ENCODE measurements at places on chromosomes 11 and 22.

GRCh38 chr22:49208004-49208402, 619.7 kb downstream of the BRD1 start:
- no peak for DNase-seq

- DNase-seq = no peak
These were observed 595 bp downstream of the SYVN1 start for GRCh38 chr11:65133724-65134123.

DNA sequence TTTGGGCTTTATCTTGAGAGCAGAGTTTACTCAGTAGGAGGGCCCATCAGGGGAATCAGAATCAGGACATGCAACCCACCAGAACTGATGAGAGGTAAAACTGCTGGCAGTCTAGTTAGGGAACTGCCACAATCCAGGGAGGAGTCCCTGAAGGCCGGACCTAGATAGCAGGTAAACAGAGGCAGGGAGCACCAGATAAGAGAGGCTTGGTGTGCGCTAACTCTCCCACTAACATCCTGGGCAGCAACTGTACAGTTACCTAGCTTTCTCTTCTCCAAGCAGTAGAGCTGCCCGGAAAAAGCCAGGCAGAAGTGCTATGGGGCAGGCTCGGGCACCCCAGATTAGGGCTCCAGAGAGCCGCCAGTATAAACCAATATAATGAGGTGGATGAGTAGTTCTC, 865 bp upstream of the AMOTL1 start:
- no peak for DNase-seq

- DNase-seq = no peak
These were observed 24.6 kb upstream of the CCDC90B start for GRCh38 chr11:83310718-83311117.

GRCh38 chr22:19822301-19823117, 32.2 kb downstream of the GNB1L start:
- DNase-seq = no peak

DNA sequence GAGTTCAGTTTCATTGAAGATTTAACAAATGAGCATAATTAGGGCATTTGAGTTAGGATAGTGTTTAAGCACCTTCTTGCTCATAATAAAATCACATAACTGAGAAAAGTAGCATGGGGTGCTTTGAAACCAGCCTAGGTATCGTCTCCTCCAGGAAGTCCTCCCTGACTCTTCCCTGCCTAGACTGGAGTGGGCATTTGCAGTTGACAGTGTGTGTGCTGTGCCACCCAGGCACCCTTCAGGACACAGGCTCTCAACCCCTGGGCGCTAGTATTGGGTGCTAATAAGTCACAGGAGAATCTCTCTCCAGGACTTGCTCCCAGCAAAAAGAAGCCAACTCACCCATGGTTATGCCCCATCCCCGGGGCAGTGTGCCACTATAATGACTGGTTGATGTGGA, 584.1 kb downstream of the INSC start:
- DNase-seq = no peak

DNA sequence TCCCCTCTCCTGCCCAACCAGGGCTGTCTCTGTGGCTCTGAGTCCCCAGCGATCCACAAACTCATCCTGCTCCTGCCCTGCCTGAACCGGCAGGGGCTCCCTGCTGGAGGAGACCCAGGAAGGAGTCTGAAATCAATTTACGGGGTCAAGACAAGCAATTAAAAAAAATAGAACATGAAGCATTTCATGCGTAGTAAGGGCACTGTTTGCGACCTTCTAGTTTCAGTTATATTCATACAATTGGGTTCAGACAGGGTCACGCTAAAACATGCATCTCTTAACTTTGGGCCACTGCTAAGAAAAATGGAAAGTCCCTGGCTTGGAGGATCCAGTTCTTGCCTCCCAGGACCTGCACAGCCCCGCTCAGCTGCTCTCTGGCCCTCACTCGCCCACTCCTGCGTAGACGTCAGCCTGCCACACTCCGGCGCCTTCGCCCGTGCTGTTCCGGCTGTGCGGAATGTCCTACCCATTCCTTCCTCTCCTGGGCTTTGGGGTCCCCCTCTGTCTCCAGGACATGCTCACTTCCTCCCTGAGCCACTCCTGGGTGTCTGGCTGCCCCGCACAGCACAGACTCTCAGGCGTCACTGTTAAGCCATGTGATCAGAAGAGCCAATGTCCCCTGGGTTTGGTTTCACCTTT, 12.8 kb downstream of the NFAM1 start:
- no peak for DNase-seq

DNA sequence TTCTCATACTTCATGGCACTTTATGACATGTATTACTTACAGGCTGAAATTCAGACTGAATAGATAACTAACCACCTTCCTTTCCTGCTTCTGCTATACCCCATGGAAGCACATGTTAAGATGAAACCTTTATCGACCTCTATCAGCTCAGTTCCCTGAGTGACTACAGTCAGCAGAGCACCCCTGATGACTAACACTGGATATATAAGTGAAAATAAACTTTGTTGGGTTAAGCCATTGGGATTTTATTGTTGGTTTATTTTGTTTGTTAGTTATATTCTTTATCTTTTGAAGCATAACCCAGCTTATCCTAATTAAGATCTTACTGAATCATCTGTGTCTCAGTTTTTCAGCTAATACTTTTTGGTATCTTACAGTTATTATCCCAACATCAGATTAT, 23.0 kb upstream of the MAML2 start:
- DNase-seq = no peak
